Lower lobe of right lung (tissue), 2 donors: ENCODE measurements at places on chromosomes 6 and 20.

GRCh38 chr6:164121527-164121926, 707.0 kb downstream of the QKI start:
- DNase-seq: no peak

GRCh38 chr6:122995921-122996793, at the start of gene CLVS2:
Gene CLVS2, plus strand, starts transcription at chr6:122996235. Its CDS starts 1,543 bp downstream, at chr6:122997778.
- no peak for DNase-seq

- DNase-seq: no peak
These were observed 75.4 kb downstream of the ARHGAP18 start for GRCh38 chr6:129634411-129635230.

- no peak for DNase-seq
These were observed 263.0 kb downstream of the ZNF217 start for GRCh38 chr20:53330601-53331140.

DNA sequence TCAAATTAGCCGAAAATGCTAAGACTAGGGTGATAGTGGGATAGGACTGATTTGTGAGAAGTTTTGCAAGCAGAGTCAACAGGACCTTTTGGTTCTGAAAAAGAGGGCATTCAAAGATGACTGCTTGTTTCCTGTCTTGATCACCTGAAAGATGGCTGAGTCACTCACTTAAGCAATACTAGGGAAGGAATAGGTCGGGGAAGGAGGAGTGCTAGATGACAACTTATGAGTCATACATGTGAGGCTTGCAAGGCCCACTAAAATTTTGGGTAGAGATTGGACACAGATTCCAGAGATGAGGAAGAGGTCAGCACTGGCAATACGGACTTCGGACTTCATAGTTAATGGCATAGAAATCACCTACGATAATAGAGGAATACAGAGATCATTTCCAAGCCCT, 89.2 kb downstream of the FAM83B start:
- DNase-seq: no peak

- DNase-seq: no peak
These were observed 41.7 kb downstream of the ALDH5A1 start for GRCh38 chr6:24536466-24536865.

DNA sequence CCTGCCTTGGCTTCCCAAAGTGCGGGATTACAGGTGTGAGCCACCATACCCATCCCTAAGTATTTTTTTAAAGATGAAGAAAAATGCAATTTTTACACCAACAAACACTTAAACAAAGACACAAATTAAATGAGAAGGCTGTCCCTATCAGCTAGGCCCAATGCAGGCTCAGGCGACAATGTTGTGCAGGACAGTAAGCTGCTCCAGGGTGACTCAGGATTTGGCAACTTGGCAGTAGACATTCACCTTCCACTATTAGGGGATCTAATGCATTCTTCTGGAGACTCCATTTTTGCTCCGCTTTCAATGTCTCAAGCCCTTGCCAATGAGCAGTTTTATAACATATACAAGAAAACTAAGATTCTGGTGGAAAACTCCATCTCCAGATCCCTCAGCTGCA, 19.7 kb downstream of the NDRG3 start:
- DNase-seq: no peak

DNA sequence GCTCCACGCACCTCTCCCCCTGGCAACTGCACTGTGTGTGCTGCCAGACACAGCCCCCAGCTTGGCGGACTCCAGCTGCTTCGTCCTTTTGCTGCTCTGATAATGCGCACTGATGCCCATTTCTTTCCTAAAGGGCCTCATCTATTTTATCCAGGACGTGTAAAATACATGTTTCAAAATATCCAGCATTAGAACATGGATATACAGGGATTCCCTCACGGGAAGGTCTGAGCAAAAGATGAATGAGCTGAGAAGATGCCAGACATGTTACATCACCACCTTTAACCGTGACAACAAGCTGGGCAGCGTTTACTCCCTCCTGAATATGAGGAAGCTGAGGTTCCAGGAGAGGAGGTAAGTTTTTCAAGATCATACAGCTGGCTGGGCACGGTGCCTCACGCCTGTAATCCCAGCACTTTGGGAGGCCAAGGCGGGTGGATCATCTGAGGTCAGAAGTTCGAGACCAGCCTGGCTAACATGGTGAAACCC, 32.8 kb downstream of the TNXB start:
- DNase-seq: no peak
